ENCODE measurements at places on chromosomes 16 and 17. TPM values are rescaled to one million over a fixed set of nuclear protein-coding genes. Genes with fewer than 3 reads are reported as not detected.
A peak's percentile ranks its signal among the peaks of the same experiment; 100 is the strongest.

ANKS4B gene
- total RNA-seq: not detected

GRCh38 chr17:3954086-3954485, 10.2 kb downstream of the ATP2A3 start:
- H3K4me1 ChIP-seq: peaks cover 17% of the 10 kb centered on the region
- no peaks in the 10 kb centered on the region for H3K36me3 ChIP-seq
- no peaks in the 10 kb centered on the region for H3K27me3 ChIP-seq
- H3K27ac ChIP-seq: no peak overlapping the region
- no peak overlapping the region for H3K4me3 ChIP-seq
- DNase-seq: no peak

DNA sequence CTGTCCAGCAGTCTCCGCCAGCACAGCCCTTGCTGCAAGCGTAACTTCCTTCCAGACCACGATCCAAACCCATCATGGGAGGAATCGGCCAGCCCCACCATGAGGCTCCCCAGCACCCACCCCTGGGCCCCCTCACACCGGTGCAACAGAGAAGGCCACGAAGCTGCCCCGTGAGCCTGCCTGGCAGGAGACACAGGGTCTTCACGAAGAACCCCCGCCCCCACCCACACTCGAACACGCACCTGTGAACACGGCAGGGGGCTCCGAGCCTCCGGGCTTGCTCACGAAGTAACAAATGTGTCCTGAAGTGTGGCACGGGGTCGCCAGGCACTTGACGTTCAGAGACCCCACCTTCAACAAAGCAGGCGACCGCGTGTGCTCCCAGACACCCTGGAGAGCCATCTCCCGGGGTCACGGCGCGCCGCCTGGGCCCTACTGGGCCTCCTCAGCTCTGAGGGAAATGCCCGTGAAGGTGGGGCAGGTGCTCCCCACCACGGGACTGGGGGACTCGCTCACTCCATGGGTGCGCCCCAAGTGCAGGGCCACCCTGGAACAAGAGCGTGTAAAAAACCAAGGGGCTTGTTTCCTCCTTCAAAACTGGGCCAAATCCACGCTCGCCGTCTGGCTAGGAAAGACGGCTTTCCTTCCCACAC, 7.6 kb downstream of the HAGH start:
- no peak for DNase-seq
- H3K27ac ChIP-seq: no peak overlapping the region
- H3K36me3 ChIP-seq: no peaks in the 10 kb centered on the region
- H3K4me1 ChIP-seq: no peaks in the 10 kb centered on the region
- H3K27me3 ChIP-seq: no peaks in the 10 kb centered on the region

DNA sequence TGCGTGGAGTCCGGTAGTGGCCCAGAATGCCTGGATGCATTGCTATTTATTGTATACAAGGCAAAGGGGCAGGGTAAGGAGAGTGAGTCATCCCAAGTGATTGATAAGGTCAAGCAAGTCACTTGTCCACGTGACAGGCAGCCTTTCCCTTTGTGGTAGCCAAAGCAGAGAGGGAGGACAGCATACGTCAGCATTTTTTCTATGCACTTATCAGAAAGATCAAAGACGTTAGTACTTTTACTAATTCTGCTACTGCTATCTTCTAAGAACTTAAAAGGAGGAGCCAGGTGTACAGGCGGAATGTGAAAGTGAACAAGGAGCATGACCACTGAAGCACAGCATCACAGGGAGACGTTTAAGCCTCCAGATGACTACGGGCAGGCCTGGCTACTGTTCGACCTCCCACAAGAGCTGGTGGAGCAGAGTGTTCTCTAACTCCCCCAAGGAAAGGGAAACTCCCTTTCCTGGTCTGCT, 47.9 kb upstream of the ARL4D start:
- H3K4me3 ChIP-seq: peak overlapping the region; percentile 32
- H3K4me1 ChIP-seq: peaks cover 18% of the 10 kb centered on the region
- no peaks in the 10 kb centered on the region for H3K27me3 ChIP-seq
- DNase-seq: peak; percentile 54

GRCh38 chr16:56607109-56607618, 1.2 kb upstream of the MT2A start:
- H3K27me3 ChIP-seq: no peaks in the 10 kb centered on the region
- H3K4me1 ChIP-seq: peaks cover 59% of the 10 kb centered on the region
- peak overlapping the region; percentile 99 for H3K4me3 ChIP-seq
- peaks cover 10% of the 10 kb centered on the region for H3K36me3 ChIP-seq
- peak overlapping the region; percentile 43 for H3K27ac ChIP-seq
- no peak for DNase-seq

DNA sequence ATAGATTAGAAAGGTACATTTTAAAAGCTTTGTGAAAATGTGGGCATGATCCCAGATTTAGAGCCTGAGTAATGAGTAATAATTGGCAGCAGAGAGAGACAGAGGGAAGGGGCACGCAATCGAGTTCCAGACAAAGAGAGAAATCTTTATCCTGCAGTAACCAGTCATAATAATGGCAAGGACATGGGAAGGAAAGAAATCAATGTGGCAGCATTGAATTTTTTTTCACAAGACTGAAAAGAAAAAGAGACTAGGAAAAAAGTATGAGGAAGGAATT, 790.8 kb upstream of the SOX9 start:
- H3K27ac ChIP-seq: no peak overlapping the region
- no peaks in the 10 kb centered on the region for H3K36me3 ChIP-seq
- DNase-seq: no peak
- H3K27me3 ChIP-seq: no peaks in the 10 kb centered on the region
- no peak overlapping the region for H3K4me3 ChIP-seq
- no peaks in the 10 kb centered on the region for H3K4me1 ChIP-seq

DNA sequence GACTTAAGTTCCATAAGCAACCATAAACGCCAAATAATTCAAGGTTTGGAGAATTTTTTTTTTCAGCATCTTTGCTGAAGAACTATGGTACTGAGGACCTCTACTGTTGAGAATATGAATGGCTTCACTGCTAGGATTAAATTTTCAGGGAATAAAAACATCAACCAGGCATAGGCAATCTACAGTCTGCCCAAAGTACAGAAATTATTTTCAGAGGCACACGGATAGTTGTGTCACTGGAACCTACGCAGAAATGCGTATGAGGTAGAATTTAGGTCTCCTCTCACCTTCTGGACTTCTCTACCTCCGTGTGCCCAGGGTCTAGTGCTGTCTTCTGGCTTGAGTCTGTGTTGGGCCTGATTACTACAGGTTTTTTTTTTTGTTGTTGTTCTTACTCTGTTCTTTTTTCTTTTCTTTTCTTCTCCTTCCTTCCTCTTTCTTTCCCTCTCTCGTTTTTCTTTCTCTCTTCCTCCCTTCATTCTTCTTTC, 39.7 kb downstream of the NACA2 start:
- H3K4me3 ChIP-seq: no peak overlapping the region
- H3K36me3 ChIP-seq: no peaks in the 10 kb centered on the region
- H3K27ac ChIP-seq: no peak overlapping the region
- DNase-seq: no peak

C1QBP gene
- total RNA-seq: 203 TPM

ADAM11 gene
- total RNA-seq: 0.56 TPM

ENPP7 gene
- total RNA-seq: not detected

GRCh38 chr17:31842195-31843069, 16.6 kb downstream of the COPRS start:
- peak; percentile 67 for DNase-seq
- H3K27ac ChIP-seq: no peak overlapping the region
- peaks cover 12% of the 10 kb centered on the region for H3K27me3 ChIP-seq
- no peak overlapping the region for H3K4me3 ChIP-seq
- no peaks in the 10 kb centered on the region for H3K4me1 ChIP-seq
- no peaks in the 10 kb centered on the region for H3K36me3 ChIP-seq

DNA sequence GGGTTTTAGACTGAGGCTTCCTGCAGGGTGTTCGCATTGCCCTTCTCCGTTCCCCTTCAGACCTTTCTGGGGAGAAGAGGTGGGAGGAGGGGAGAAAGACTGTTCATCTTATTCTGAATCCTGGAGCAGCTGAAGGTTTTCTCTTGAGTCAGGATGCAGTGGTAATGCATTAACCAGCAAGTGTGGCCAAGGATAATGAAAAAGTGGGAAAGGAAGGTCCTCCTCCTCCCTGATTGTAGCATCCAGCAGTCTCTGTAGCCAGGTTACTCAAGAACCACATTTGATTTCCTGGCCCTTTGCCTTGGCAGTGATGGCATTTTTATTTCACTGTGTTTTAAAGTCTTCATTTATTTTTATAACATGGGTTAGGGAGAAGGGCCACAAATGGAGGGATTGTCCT, 59.1 kb downstream of the CYLD start:
- no peak overlapping the region for H3K27ac ChIP-seq
- H3K27me3 ChIP-seq: no peaks in the 10 kb centered on the region
- peaks cover 6% of the 10 kb centered on the region for H3K4me1 ChIP-seq
- no peak overlapping the region for H3K4me3 ChIP-seq
- peaks cover 6% of the 10 kb centered on the region for H3K36me3 ChIP-seq

DNA sequence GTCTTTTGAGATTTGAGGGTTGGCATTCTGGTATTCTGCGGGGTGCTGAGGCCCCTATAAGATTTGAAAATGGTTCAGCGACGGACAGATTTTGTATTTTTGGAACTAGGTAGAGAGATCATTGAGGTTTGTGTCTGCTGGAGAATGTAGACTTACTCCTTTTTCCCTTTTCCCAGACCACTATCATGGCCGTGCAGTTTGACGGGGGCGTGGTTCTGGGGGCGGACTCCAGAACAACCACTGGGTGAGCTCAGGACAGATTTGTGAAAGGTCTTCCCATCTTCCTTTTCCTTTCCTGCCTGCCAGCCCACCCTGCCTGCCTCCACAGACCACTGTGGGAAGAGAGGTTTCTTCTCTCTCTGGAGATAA, 572 bp downstream of the PSMB6 start:
- H3K36me3 ChIP-seq: peaks cover 3% of the 10 kb centered on the region
- DNase-seq: peak; percentile 39
- H3K4me3 ChIP-seq: peak overlapping the region; percentile 99
- H3K4me1 ChIP-seq: peaks cover 26% of the 10 kb centered on the region
- no peaks in the 10 kb centered on the region for H3K27me3 ChIP-seq
- H3K27ac ChIP-seq: peak overlapping the region; percentile 98

GRCh38 chr16:51994597-51994996, 552.3 kb downstream of the TOX3 start:
- no peak overlapping the region for H3K4me3 ChIP-seq
- H3K27ac ChIP-seq: no peak overlapping the region
- no peaks in the 10 kb centered on the region for H3K4me1 ChIP-seq
- no peak for DNase-seq
- no peaks in the 10 kb centered on the region for H3K36me3 ChIP-seq

- H3K27me3 ChIP-seq: no peaks in the 10 kb centered on the region
- peaks cover 13% of the 10 kb centered on the region for H3K4me1 ChIP-seq
- H3K27ac ChIP-seq: peak overlapping the region; percentile 76
- no peak for DNase-seq
- H3K4me3 ChIP-seq: no peak overlapping the region
These were observed 12.5 kb downstream of the POLR2A start for GRCh38 chr17:7496470-7497183.

RGS11 gene
- 0.19 TPM for total RNA-seq

NLRC3 gene
- total RNA-seq: 24.1 TPM

DNA sequence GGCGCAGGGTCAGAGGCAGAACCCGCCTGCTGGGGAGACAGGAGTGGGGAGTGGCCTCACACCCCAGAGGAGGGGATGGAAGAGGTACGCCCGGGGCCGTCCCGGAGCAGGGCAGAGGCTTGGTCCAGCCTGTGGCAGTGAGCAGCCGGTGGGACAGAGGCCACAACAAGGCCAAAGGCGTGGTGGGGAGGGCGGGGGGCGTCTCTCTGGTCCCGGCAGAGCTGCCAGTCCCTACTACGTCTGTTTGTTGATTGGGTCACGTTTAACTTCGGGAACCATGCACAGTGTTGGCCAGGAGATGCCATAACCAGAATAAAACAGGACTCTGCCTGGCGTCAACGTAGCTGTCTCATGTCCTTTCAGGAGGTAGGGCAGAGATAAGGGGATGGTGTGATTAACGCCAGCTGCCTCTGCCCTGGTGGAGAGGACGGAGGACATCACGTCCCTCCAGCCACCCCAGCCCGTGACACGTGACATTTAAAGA, 192.8 kb downstream of the BANP start:
- H3K4me1 ChIP-seq: no peaks in the 10 kb centered on the region
- peaks cover under 1% of the 10 kb centered on the region for H3K36me3 ChIP-seq

GRCh38 chr16:88773812-88774291, 11.2 kb downstream of the PIEZO1 start:
- no peak for DNase-seq
- H3K4me3 ChIP-seq: no peak overlapping the region
- H3K36me3 ChIP-seq: no peaks in the 10 kb centered on the region
- H3K27ac ChIP-seq: no peak overlapping the region

DNA sequence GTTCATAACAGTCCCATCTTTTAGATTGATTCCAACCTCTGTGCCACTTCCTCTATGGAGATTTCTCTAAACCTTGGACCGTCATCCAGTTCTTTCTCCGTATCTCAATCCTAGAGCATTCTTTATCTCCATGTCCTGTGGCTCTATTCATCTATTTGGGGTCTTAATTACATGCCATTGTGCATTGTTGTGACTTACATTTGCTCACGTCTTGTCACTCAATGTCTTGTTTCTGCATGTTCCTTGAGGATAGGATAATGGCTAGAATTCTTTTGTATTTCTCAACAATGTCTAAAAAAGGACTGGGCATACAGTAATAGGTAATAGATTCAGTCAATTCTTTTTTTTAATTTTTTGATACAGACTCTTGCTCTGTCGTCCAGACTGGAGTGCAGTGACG, 50.2 kb downstream of the ARSG start:
- H3K4me1 ChIP-seq: peaks cover 27% of the 10 kb centered on the region
- DNase-seq: no peak
- no peak overlapping the region for H3K4me3 ChIP-seq
- H3K27me3 ChIP-seq: no peaks in the 10 kb centered on the region

GRCh38 chr16:12625068-12625467, 178.6 kb downstream of the CPPED1 start:
- peak; percentile 31 for DNase-seq
- no peaks in the 10 kb centered on the region for H3K36me3 ChIP-seq

DNA sequence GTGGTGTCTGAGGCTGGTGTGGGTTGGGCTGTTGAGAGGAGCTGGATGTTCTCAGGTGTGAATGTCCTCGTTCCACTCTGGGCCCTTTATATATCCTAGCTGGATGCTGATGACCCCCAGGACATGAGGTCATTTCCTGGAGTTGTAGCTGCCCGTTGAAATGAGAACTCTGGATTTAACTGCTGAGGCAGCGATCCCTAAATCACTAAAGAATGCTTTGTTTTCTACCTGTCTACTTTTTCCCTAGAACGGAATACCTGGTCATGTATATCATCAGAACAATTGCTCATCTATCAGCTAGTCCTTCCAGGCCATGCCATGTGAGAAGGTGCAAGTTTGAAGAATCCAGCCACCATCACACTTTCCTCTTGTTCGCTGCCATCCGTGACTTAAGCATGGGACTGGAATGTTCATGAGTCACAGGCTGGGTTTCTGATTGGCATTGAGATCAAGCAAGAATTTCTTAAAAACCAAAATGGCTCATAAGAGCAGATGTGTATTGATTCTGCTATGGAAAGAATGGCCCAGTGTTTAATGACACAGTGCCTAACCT, at the start of gene KRTAP2-3:
Gene KRTAP2-3 (minus strand): TSS at position 63 of the 553 bp plus-strand sequence. CDS start 64 bp downstream, outside the sequence.
- no peaks in the 10 kb centered on the region for H3K4me1 ChIP-seq
- peaks cover 41% of the 10 kb centered on the region for H3K27me3 ChIP-seq
- no peaks in the 10 kb centered on the region for H3K36me3 ChIP-seq
- no peak for DNase-seq
- no peak within 1 kb of the TSS for H3K4me3 ChIP-seq

ALOX15B gene
- 0.14 TPM for total RNA-seq

Measured in activated T-cell treated with anti-CD3 and anti-CD28 coated beads, Interleukin-2, amount 50 U/mL, for 72 hours (primary cell).